MCF 10A (cell line): ENCODE measurements at places on chromosomes 13 and 19. TPM values are rescaled to one million over a fixed set of nuclear protein-coding genes. Genes with fewer than 3 reads are reported as not detected.

The KLK8 gene
- total RNA-seq: not detected in 2 replicates

The F10 gene
- not detected in 2 replicates for total RNA-seq

The ZNF471 gene
- total RNA-seq: not detected in 2 replicates

The MRPS31 gene
- total RNA-seq: 19.2 and 19.4 TPM in 2 replicates

The LAIR1 gene
- not detected in 2 replicates for total RNA-seq

The TLE2 gene
- total RNA-seq: 1.9 and 3.0 TPM in 2 replicates

The AP1M2 gene
- 1.8 and 6.1 TPM in 2 replicates for total RNA-seq

The CYP2A7 gene
- not detected in 2 replicates for total RNA-seq

The APC2 gene
- 0.15 and 0.23 TPM in 2 replicates for total RNA-seq

The OR7C1 gene
- not detected in 2 replicates for total RNA-seq

The ZNF829 gene
- total RNA-seq: 3.3 and 3.7 TPM in 2 replicates

The ADAT3 gene
- total RNA-seq: 6.8 and 6.9 TPM in 2 replicates

The SEMA6B gene
- 0.20 and 0.54 TPM in 2 replicates for total RNA-seq

The HOMER3 gene
- 57.9 and 58.9 TPM in 2 replicates for total RNA-seq

The LMTK3 gene
- 0.37 and 0.47 TPM in 2 replicates for total RNA-seq

The HIPK4 gene
- total RNA-seq: not detected in 2 replicates

The ASF1B gene
- 6.5 and 7.0 TPM in 2 replicates for total RNA-seq

The PLEKHF1 gene
- 2.9 and 9.6 TPM in 2 replicates for total RNA-seq

The GPC5 gene
- not detected in 2 replicates for total RNA-seq

The TMEM145 gene
- not detected in 2 replicates for total RNA-seq

The CDADC1 gene
- 8.0 and 9.4 TPM in 2 replicates for total RNA-seq

The SULT2B1 gene
- not detected in 2 replicates for total RNA-seq

The ZNF497 gene
- total RNA-seq: 3.2 and 3.9 TPM in 2 replicates

The KLK1 gene
- total RNA-seq: 0.84 and 0.88 TPM in 2 replicates

The PRODH2 gene
- not detected in 2 replicates for total RNA-seq

The CRLF1 gene
- total RNA-seq: 4.3 and 4.8 TPM in 2 replicates

The CD177 gene
- total RNA-seq: 0.26 and 0.96 TPM in 2 replicates

The FAM216B gene
- not detected in 2 replicates for total RNA-seq

The SRRM5 gene
- total RNA-seq: 0.28 and 0.88 TPM in 2 replicates

The ZNF677 gene
- not detected in 2 replicates for total RNA-seq
